Activated CD4-positive, alpha-beta T cell treated with anti-CD3 and anti-CD28 coated beads for 1 hour (primary cell): ENCODE measurements at places on chromosomes 5 and 9.

- no peak for DNase-seq
These were observed 6.4 kb upstream of the RNU6ATAC start for GRCh38 chr9:134170532-134171315.

DNA sequence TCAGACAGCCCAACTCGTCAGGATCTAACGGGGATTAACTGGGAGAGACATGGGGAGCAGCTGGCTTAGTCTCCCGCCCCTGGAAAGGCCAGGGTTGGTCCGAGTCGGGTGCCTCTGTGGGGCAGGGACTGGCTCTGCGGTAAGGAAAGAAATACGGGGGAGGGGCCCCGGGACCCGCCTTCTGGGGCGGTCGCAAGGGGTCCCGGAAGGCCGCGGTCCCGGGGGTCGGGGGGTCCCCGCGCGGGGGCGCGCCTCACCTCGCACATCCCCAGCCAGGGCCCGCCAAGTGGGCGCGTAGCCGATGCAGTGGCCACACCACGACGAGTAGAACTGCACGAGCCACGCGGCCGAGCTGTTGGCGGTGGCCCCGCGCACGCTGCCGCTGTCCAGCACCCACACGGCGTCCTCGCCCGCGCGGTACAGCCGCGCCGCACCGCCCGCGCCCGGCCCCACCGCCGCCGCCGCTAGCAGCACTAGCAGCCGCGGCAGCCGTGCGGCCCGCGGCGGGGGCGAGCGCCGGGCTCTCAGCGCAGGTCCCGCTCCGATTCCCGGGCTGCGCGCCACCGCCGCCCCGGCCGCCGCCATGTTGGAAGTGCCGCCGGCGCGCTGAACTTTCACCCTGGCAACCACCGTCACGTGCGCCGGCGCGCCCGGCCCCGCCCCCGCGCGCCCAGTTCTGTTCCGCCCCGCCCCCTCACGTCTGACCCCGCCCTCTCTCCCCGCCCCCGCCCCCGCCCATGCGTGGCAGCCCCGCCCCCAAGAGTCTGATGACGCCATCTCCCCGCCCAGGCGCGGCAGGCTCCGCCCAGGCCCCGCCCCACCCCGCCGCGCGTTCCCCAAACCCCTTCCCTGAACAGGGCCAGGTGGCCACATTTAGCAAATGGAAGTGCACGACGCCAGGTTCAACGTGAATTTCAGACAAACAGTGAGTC is at the start of gene QSOX2:
Gene QSOX2, minus strand, starts transcription at position 594 of the 932 bp plus-strand sequence. Its CDS starts 9 bp downstream, at position 585.
- peak; percentile 81 for DNase-seq

DNA sequence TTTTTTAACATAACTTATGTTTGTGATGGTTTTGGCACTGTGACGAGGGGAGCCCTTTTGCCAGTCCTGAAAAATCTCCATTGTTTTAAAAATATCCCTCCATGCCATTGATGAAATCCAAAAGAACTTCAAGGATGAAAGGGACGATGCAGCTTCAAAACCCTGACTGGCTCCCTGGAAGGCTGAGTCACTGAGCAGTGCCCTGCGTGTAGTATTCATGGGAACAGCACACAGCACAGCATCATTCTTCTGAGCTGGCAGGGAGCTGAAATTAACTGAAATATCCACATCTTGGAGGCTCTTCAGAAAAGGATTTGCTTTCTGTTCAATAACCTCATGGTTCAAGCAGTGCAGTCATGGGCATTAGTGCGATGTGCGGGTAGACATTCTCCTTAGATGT is 29.7 kb downstream of the PDE4D start:
- no peak for DNase-seq

GRCh38 chr5:40166802-40167201 is 512.9 kb upstream of the PTGER4 start:
- DNase-seq, result no peak

DNA sequence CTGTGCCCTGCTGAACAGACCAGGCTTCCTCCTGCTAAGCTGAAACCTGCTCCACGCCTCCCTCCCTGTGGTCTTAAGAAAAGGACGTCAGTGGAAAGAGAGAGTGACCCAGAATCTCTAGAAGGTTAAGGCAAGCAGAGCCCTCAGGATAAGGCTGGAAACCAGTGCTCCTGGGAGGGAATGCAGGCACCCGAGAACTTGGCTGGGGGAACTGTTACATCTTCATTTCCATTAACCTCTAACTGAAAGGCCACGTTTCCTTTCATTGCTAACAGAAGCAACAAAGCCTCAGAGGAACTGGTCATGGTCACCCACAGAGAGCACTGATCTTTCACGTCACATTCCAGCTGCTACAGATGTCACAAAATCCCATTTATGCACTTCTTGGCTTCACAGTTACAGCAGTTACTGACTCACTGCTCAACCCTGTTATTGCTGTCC is 26.1 kb upstream of the AKNA start:
- no peak for DNase-seq

- DNase-seq, result no peak
These were observed 83.0 kb downstream of the GABBR2 start for GRCh38 chr9:98625728-98626127.

DNA sequence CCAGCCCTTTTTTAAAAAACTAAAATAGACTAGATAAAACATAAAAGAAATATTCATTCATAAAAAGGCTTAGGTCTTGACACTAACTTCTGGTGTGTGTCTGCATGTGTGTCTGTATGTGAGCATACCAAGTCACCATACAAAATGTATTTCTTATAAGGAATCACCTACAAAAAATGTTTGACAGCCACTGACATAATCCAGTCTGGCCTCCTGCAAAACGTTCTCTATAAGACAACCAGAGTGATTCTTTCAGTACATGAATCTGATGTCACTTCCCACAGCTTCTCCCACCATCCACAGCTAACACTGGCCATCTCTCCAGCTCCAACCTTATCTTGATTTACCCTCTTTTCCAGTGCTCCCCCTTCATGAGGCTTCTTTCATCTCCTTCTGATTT is 192.3 kb downstream of the TLE1 start:
- DNase-seq, result no peak

GRCh38 chr5:68459093-68459809 is 243.7 kb downstream of the PIK3R1 start:
- no peak for DNase-seq

DNA sequence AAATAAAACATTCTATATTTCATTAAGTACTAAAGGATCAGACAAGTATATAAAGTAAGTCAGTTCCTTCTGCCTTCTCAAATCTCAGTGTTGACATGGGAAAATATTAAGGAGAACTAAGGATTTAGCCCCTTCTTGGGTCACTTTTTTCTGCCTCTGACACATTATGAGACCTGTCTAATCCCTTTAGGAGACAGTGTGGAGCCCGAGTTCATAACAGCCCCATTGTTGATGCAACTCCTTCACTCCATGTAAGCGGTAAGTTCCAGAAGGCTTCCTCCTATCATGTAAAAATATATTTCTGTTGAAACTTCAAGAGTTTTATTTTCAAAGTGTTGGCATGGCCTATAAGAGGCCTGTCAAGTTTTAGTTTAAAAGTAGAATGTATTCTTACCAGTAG is 152.2 kb downstream of the SNCAIP start:
- DNase-seq, result no peak

GRCh38 chr5:50595199-50595598 is 71.2 kb upstream of the PARP8 start:
- no peak for DNase-seq

- DNase-seq, result no peak
These were observed 11.8 kb downstream of the SUB1 start for GRCh38 chr5:32597041-32597629.

GRCh38 chr9:73969936-73970335 is 527.2 kb upstream of the RORB start:
- DNase-seq, result no peak

DNA sequence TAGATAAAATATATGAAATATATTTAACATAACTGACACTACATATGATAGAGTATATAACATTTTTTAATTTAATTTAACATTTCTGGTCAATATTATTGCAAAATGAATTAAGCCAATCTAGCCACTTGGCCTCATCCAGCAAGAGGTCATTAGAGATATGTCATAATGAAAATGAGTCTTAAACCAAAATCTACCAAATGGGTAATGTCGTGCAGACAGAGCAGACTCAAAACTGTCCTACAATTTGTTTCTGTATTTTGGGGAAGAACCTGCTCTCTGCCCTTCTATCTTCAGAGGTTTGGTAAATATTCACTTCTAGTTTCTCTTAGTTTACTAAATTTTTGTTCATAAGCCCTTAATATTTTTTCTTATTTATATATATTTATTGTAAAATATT is 61.4 kb downstream of the ARHGEF28 start:
- no peak for DNase-seq

DNA sequence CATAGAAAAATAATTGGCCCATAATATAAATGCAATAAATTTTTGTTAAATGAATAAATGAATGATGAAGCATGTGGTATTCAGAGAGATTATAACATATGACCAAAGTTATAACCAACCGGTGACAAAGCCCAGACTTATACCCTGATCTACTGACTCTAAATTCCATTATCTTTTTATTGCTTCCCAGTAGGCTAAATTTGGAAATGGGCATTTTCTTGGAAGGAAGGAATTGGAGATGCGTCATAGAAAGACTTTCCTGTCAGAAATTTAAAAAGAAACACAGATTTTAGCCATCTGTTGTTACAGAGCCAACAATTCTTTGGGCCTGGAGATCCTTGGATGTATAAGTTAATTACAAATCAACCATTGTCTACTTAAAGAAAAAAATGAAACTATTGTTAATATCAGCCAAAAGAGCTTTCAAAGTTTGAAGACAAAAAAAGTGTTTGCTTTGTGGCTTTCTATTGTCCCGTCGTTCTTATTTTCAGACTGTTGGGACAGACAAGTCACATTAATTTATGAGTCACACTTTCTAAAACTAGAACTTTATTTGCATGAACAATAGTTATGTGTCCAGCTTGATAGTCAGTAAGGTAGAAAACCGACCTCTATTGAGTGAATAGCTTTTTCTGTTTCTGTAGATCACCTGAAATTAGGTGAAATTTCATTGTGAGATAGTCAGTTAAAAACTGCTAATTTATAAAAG is 428.7 kb downstream of the GABRG2 start:
- no peak for DNase-seq

DNA sequence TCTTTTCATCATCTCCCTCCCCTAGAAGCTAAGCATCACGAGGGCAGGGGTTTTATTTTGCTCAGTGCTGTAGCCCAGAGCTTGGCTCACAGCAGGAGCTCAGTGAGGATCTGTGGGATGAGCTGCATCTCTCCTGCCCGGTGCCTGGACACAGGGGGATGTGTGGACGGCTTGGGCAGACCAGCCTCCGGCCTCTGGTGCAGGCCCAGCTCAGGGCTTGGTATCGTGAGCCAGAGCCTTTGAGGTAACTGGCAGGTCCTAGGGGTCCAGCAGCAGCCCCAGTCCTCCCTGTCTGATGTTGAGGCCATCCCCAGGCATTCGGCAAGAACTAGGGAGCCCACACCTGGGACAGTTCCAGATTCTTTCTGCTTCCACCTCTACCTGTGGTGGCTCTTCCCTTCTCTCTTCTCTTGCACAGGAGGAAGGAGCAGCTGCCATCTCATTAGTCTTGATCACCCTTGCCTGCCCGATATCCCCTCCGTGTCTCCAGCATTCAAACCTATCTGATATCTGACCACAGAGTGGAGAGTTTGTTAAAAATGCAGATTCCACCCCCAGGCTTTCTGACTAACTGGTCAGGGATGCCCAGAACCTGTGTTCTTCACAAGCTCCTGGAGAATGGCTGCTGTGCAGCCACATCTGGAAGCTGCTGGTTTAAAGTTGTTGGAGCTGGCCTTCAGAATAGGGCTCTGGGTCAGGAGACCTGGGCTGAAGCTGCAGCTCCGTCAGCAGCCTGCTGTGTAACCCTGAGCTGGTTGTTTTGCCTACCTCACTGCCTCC is 7.9 kb upstream of the SLC6A7 start:
- DNase-seq, result no peak

GRCh38 chr9:89888233-89888632 is 283.4 kb downstream of the GADD45G start:
- no peak for DNase-seq
